CD4-positive, alpha-beta T cell treated with Interleukin-21 for 1 hour (primary cell): ENCODE measurements at places on chromosomes 16 and 17.

- no peak for DNase-seq
Observed at GRCh38 chr16:30570636-30571444, 674 bp downstream of the ZNF688 start.

- DNase-seq: peak; percentile 64
Observed at GRCh38 chr16:31460582-31461002, 1.3 kb downstream of the ARMC5 start.

DNA sequence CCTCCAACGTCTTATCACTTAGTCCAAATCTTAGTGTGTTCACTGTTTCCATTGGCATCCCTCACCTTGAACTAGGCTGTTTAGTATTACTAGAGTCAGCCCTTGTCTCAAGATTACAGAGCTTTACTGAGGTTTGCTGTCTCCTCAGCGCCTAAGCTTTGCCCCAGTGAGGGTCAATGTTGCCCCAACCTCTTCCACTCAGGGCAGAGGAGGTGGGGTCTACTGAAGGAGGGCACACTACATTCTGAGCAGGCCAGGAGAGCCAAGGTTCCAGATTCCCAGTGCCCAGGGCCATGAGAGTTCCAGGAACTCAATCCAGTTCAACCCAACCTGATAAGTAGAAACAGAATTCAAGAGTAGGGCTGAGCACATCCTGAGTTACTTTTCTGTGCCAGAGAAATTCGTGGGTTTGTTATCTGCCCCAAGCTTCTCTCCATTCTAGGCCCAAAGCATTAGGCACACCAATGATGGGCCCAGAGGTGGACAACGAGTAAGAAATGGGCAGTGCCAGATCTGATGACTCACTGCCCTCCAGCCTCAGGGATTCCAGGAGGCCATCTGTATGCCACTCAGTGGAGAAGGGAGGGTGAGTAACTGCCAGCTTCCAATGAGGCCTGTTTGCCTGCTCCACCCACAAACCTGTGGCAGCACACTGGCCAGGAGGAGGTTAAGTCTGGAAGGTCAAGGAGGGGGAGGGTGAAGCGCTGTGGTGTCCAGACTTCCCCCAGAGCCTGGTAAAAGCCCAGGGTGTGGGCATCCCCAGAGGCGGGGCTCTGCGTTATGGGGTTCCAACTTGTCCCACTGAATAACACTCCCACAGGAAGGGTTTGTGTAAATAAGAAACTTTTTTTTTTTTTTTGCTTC lies 8.2 kb downstream of the TUBG2 start:
- no peak for DNase-seq

DNA sequence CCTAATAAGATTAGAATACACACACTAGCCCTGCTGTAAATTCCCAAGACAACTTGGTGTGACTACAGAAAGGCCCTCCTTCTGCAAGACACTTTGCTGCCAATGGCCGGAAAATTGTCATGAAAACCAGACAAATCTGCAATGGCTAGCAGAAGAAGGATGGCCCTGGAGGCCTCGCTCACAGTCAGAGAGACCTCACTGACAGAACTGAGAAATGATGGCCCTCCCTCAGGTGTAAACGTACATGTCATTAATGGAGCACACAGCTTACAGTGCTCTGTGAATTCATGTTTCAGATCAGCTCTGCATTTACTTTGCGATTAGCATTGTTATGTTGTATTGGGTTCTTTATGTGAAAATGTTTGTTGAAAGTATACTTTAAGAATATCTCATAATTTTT lies 202.9 kb upstream of the N4BP1 start:
- no peak for DNase-seq

GRCh38 chr17:43953746-43954145 lies at the start of gene PYY:
PYY (minus strand) TSS chr17:43953940; CDS start chr17:43953483, 457 bp downstream.
- no peak for DNase-seq

- DNase-seq: no peak
Observed at GRCh38 chr16:49598383-49599170, 225.0 kb downstream of the C16orf78 start.

DNA sequence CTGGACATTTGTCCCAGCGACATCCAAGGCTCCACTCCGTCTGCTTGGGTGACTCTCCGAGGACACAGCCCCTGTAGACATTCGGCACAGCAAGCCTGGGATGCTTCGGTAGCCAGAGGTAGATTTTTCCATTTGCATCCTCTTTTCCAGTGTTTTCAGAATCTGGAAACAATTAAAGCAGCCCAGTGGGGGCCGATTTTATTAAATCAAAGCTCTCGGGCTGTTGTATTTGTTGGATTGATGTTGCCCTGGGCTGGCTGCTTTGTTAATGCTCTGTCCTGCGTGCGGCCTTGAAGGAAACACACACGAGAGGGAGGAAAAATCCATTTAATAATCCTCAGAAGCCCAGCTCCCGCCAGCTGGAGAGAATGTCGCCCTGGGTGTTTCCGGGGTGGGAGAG lies 158.1 kb upstream of the CIBAR2 start:
- no peak for DNase-seq

- DNase-seq: no peak
Observed at GRCh38 chr16:81939164-81940056, 71.9 kb downstream of the SDR42E1 start.

- no peak for DNase-seq
Observed at GRCh38 chr16:89210904-89211515, 6.5 kb upstream of the ZNF778 start.

DNA sequence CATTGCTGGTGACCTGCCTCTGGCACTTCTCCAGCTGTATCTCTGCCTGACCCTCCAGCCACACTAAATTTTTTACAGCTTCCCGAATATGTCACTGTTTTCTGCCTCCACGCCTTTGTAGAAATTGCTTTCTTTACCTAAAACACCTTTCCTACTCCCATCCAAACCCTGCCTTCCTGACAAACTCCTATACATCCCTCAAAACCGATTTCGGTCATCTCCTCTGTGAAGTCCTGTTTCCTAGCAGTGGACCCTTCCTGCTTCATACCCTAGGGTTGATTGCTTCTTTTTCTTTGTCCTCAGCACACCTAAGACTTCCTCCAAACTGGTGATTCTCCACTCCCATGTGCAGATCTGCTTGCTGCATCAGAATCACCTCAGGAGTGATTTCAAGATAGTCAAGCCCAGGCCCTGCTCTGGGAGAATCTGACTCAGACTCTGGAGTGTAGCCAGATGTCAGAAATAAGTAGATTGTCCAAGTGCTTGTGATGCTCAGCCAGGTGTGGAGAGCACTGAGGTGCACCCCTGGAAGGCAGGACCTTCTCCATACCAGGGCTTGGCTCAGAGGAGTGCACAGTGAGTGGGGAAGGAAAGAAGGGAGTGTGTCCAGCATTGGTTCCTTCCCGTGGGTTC lies 184.2 kb downstream of the COPRS start:
- DNase-seq: no peak

GRCh38 chr17:7022781-7023571 lies at the start of gene BCL6B:
BCL6B (plus strand) TSS chr17:7023050; CDS start chr17:7023672, 622 bp downstream.
- no peak for DNase-seq

- no peak for DNase-seq
Observed at GRCh38 chr17:73874008-73874720, 229.9 kb upstream of the SDK2 start.

GRCh38 chr17:81044764-81045589 lies 10.0 kb downstream of the BAIAP2 start:
- no peak for DNase-seq

DNA sequence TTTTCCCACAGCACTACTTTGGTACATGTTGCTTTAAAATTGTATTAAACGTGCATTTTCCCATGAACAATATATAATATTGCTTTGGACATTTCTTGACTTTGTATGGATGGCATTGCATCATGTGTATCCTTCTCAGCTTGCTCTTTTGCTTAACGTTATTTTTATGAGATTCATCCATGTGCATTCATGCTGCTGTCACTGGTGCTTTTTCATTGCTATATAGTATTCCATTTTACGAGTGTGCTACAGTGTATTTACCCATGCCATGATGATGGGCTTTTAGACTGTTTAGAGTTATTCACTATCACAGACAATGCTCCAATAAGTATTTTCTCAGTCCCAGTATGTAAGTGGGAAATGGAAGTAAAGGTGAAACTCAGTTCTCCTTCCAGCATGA lies 195.2 kb upstream of the COX10 start:
- DNase-seq: no peak

DNA sequence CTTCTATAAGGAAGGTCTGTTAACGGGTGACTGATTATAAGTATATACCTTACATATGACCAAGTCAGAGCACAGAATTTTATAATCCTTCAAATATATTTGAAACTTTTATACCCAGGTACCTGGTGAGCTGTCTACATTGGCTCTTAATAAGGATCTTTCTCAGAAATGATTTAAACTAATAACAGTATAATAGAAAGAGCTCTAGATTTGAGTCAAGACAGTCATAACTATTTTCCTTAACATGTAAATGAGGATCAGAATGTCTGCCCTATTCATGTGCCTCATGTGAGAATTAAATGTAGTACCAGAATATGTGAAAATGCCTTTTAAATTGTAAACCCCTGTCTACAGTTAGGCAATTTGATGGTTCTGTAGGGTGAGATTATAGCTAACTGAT lies 14.5 kb downstream of the CBFB start:
- DNase-seq: no peak

DNA sequence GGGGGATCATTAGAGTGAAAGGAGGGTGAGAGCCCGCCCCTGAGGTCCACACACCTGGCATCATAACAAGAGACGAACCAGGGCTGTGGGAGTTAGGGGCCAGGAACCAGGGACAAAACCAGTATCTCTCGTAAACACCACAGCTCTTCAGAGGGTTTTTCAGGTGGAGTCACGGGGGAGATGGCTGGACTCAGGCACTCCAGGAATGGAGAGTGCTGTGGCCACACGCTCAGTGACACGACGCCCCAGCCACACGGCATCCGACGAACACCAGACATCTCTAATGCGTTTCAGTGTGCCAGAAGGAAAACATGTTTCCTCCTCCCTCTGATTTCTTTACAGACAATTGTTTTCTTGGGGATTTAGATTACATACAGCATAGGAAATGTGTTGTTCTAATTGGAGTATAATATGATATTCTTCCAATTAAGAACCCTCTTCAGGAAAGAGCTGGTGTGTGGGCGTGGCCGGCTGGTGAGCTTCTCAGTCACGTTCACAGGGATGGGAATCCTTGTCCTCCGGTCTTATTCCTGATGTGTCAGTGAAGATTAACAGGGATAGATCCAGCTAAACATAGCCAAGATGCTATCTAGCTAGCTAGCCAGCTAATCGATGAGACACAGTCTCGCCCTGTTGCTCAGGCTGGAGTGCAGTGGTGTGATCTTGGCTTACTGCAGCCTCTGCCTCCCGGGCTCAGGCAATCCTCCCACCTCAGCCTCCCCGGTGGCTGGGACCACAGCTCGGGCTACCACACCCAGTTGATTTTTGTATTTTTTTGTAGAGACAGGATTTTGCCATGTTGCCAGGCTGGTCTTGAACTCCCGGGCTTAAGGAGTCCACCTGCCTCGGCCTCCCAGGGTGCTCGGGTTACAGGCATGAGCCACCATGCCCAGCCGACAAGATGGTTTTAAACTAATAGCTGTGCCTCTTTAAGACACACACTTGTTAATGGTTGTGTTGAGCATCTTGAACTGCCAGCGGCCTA lies 98.6 kb downstream of the BANP start:
- DNase-seq: no peak

- no peak for DNase-seq
Observed at GRCh38 chr16:800834-801511, 439 bp upstream of the GNG13 start.

DNA sequence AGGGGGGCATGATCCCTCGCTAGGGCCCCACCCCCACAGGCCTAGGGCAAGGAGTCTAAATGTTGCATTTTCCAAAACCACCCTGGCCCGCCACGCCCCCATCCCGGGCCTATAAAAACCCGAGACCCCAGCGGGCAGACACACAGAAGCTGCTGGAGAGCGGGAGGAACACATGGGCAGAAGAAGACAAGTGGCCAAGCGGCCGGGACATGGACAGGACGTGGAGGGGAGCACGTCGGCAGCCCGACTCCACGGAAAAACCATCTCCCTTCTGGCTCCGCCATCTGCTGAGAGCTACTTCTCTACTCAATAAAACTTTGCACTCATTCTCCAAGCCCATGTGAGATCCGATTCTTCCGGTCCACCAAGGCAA lies 34.1 kb upstream of the ENPP7 start:
- DNase-seq: no peak

GRCh38 chr16:48136547-48137360 lies 19.0 kb downstream of the ABCC12 start:
- no peak for DNase-seq

- DNase-seq: peak; percentile 71
Observed at GRCh38 chr17:77451245-77451893, 310.6 kb downstream of the SEC14L1 start.

DNA sequence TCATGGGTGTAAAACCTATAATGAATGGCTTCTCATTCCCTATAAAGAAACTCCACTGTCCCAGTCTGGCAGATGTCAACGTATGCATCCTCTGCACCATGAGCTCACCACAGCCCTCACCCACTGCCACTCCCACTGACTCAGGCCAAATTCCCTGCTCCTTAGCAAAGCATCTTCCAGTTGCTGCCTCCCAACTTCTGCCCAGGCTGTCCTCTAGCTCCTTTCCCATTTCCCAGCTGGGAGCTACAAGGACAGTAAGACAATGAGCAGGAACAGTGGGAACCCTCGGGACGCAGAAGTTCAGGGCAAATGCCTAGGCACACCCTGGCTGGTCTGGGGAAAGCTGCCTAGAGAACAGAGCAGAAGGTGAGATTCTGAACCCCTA lies 9.1 kb upstream of the THAP11 start:
- DNase-seq: no peak

DNA sequence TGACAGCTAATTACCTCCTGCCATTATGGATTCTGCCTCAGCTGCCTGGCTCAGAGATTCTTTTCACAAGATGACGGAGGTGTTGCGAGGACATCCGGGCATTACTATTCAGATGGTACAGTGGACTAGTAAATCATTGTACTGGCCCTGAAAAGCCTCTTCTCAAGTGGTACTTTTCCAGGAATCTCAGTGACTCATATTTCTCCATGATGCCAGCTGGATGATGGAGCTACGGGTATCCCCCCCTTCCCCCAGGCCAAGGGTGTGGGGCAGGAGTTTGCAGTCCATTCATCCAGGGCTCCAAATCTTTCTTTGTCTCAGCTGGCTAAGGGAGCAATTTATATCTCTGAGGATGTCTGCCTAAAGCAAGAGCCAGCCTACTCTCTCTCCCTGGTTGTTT lies 107.7 kb upstream of the GPR139 start:
- no peak for DNase-seq

DNA sequence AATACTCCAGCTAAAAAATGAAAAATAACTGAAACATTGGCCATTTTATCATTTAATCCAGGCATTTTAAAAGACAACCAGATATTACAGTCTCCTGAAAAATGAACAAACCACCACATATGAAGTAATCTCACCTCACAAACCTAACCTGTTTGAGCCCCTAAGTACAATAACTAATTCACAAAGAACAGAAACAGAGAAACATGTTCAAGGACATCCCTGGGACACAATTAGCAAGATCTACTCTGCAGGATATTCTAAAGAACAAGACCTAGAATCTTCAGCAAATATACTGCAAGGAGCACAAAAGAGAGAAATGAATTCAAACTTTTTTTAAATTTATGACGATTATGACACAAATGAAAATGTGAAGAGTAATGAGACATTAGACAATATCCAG lies 50.8 kb upstream of the ANKFY1 start:
- DNase-seq: no peak
